ENCODE measurements at places on chromosomes 2 and 18.

- no peak for DNase-seq
These were observed 1000.2 kb downstream of the TDRD15 start for GRCh38 chr2:22124003-22124402.

GRCh38 chr18:80103231-80103630 lies 5.8 kb upstream of the ADNP2 start:
- no peak for DNase-seq

DNA sequence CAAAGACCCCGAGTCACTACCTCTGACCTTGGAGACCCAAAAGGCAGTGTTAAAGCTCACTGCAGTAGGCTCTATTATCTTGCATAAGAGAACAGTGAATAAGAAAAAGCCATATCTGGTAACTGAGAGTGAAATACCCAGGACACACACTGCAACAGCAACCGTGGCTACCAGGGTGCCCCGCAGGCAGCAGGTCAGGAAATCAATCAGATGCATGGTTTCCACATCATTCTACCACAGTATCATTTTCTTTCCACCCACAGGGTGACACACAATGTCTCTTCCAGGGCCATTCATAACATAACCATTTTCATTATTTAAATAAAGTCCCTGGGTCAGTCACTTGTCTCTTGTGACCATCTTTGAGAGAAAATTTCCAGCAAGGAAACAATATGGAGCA lies 131.3 kb downstream of the CCBE1 start:
- no peak for DNase-seq

DNA sequence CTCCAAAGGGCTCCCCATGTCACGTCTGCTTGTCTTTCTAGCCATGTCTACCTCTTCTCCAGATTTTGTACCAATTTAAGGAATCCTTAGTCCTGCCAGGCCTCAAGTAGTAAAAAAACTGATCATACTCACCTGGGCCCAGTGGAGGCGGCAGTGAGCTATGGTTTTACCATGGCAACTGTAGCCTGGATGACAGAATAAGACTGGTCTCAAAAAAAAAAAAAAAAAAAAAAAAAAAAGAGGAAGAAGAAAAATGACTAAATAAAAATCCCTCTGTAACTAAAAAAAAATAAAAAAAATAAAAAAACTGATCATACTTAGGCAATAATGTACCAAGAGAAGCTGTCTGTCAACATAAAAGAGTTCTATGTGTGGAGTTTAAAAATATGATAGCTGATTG lies 221.6 kb downstream of the NR4A2 start:
- DNase-seq, result peak; percentile 1

- DNase-seq, result no peak
These were observed 2.2 kb downstream of the TPGS2 start for GRCh38 chr18:36826556-36826955.

All from activated CD4-positive, alpha-beta T cell treated with anti-CD3 and anti-CD28 coated beads, Interleukin-2, amount 50 U/mL, for 4 hours (primary cell).